C1 segment of cervical spinal cord (tissue), 14 donors: ENCODE measurements at places on chromosomes 6 and 20.

DNA sequence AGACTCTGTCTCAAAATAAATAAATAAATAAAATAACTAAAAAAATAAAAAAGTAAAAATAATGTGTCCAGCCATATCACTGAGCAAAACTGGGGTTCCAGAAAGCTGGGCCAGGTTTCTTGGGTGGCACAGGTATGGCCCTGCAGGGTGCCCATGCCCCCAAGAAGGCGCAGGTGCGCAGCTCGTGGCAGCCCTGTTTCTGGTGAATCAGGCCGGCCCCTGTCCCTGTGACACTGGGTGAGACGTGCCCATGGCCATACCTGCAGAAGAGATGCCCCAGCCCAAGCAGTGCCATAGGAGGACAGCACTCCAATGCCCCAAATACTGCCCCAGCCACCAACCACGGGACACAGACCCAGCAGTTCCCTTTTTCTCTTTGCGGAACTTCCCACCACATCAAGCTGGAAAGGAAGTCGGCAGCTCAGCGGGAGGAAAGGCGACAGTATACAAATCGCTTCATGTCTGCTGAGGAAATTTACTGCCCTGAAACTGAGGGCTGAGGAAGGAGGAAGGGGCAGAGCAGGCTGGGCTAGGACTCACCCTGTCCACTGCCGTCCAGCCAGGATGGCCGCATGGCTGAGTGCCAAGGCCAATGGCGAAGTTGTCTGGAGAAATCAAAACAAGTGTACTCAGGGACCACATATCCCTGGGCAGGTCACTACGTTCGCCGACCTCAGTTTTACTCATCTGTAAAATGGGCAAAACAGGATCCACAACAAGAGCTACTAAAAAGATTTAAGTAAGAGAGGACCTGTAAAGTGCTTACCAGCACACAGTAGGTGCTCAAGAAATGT is 55.4 kb downstream of the PREX1 start:
- peak; percentile 71 for DNase-seq

DNA sequence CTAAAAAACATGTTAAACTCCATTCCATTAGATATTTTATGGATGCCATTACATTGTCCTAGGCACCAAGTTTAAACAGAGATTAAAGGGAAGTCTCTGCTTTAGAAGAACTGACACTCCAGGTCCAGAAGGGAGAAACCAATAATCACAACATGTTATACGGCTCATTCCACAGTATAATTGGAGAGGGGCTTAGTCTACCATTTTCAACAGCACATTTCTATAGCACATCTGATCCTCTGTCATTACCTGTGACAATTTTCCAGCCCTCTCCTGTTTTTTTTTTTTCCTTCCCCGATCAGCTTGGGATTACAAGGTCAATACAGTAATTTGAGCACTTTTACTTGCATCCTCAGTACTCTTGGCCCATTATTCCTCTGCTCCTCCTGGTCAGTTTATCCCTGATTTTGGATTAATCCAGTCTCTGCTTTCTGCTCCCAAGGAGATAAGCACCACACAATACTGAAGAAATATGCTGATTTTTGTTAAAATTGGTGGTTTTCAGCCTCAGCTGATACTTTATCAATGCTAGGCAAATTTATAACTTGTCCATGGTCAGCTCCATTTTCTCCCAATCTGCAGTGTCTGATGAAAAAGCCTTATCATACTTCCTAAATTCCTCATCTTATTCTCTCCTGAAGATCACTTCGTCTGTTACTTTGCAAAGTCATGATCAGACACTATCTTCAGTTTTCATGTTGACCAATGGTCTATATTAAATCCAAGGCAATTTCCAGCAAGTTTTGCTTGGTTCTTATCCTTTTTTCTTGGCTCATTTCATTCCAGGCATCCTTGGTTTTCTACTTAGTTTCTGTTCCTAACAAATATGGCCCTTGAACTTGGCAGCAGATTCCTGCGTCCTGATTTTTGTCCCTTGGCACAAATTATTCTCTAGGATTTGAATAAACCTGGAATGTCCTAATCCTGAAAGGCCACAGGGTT is 30.8 kb upstream of the SYNCRIP start:
- DNase-seq: no peak

DNA sequence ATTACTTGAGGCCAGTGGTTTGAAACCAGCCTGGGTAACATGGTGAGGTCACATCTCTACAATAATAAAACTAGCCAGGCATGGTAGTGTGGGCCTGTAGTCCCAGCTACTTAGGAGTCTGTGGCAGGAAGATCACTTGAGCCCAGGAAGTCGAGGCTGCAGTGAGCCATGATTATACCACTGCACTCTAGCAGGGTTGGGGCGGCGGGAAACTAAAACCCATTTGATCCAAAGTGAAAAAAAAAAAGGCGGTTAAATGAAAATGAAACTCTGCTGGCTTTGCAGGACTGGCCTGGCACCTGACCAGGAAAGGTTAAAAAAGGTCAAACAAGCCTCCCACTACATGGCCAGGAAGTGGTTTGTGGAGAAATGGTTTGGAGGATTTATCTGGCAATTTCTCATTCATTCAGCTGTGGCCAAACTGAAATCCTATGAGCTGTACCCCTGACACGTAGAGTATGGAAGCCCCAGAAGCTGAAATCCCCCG is 36.6 kb downstream of the MTRES1 start:
- no peak for DNase-seq

- no peak for DNase-seq
Observed at GRCh38 chr6:157660414-157660813, 162.6 kb upstream of the SNX9 start.

- DNase-seq: no peak
Observed at GRCh38 chr6:33727932-33728331, 16.4 kb upstream of the UQCC2 start.

DNA sequence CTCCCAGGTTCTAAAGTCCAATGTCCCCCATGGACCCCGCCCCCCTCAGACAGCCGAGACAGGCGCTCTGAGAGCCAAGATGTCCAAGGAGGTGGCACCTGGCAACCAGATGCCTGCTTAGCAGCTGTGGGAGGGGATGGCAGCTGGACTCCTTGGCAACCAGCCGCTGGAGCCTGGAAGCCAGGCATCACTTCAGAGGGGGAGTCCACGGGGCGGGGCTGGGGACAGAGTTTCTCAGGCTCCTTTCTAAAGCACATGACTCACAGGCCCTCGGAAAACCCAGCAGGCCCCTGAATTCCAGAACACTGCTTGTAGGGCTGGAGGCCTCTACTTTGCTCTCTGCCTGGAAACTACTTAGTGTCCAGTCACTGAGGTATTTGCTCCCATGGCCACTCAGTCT is 51.5 kb downstream of the PREX1 start:
- DNase-seq: peak; percentile 41

GRCh38 chr6:152305672-152306071 is 331.5 kb downstream of the SYNE1 start:
- DNase-seq: no peak

DNA sequence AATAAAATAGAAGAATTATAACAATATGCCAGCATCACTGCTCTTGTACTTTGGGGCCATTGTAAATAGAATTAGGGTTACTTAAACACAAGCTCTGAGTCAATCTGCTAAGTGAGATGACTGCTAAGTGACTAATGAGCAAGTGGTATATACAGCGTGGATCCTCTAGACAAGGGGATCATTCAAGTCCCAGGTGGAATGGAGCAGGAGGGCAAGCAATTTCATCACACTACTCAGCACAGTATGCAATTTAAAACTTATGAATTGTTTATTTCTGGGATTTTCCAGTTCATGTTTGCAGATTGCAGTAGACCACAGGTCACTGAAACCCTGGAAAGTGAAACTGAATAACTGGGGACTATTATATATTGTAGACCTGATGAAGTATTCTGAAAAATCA is 235.3 kb downstream of the BTBD3 start:
- DNase-seq: no peak

- no peak for DNase-seq
Observed at GRCh38 chr6:133707456-133707855, 181.5 kb upstream of the TCF21 start.

DNA sequence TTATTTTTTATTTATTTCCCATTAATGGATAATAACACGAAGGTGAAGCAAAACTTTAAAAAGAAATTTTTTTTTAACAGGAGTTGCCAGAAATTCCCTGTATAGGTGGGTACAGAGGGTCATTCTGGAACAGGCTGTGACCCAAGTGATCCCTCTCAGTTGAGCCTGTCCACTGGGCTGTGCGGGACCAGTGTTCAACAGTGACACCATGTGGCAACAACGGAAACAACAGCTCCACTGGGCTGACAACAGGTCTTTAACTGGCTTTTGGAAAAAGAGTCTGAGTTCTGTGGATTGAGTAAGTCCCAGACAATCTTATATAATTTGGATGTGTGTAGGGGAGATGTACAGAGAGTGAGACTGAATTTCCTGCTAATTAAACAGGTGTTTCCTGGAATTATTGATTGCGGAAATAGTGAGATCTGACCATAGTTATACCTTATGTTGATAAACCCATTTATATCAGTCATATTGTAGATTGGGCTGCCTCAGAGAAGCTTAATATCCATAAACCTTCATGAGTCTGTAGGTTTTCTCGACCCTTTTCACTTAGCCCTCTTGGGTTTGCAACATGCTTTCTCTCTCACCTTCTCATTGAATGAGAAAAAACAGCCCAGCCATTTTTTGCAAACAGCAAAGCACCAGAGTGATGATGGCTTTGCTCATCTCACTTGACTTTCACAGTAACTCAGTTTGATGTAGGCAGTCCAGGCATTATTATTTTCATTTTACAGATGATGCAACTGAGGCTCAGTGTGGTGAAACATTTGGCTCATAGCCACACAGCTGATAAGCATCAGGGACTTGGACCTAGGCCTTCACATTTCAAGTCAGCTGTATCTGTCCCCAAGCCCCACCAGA is 17.5 kb downstream of the KIAA1755 start:
- no peak for DNase-seq

DNA sequence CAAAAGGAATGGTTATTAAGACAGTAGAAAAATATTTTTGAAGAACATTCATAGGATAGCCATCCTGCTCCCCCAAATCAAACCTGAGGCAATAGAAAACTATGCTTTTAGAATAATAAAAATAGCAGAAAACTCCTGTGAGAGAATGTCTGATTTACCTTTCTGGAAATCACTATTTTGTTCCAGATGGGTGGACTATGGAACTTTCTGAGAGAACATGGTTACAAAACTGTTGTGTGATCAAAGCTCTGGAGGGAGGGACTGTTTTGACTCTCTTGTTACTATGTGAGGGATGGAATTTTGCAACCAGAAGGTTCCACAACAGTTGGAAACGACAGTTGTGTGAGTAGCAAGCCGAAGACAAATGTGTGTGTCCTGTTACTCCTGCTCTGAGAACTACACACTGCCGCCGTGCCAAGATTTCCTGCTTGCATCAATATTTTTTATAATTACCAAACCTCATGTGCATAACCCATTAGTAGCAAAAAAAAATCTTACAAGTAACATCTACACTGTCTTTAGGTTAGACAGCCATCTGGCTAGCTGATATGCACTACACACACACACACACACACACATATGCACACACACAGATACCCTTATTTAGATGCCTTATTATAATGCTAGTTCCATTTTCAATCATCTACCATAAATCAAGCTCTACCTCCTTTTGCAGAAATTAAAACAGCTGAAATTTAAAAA is 11.0 kb upstream of the HIVEP1 start:
- no peak for DNase-seq

DNA sequence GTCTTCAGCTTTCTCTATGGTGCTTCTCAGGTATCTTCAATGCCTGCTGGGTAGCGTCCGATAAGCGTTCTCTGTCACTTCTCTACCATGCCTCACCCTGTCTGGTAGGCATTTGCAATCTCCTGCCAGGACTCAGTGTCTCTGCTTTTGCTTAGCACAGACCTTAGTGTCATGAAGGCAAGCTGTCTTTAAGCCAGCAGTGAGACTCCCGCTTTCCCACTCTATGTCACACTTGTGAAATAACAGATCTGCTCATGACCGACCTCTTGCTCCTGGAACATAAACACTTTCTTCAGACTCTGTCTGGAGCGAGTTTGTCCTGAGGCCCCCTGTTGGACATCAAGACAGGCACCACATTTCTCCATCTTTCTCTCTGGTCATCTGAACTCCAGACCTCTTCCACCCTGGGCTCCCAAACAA is 17.0 kb downstream of the ADGRB3 start:
- DNase-seq: no peak

- DNase-seq: no peak
Observed at GRCh38 chr20:7608250-7608649, 332.0 kb downstream of the HAO1 start.

DNA sequence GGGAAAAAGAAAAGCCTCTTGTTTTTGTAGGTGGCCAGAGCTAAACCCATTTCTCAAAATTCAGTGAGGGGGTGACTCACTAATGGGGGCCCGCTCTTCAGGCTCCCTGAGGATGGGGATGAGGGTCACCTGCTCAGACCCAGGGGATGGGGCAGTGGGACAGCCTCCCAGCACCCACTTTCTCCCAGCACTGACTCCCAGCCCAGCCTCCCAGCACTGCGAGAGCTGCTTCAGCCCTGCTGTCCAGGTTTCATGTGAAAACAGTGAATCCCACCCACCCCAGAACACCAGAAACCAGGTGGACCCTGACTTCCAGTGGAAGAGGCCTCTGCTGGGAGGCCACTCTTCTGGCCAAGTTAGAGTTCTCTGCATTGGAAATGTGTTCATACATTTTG is 362.6 kb downstream of the CDH4 start:
- DNase-seq: no peak

DNA sequence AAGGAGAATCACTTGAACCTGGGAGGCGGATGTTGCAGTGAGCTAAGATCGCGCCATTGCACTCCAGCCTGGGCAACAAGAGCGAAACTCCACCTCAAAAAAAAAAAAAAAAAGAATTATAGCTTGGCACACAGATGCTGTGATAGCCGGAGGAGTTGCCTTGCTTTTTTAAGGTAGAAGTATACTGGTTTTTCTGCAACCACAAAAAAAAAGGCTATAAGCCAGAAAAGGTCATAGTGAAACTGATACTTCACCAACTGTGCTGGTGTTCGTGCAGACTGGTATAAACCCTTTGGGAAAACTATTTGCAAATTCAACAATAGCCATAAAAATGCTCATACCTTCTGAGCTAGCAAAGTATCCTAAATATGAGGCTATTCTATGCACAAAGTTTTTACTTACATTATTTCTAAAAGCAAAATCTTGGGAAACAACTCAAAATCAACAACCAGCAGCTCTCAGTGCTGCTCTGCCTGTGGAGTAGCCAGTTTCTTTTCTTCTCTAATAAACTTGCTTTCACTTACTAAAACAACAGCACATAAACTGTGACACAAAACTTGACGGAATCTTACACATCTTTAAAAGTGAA is 44.0 kb downstream of the B4GALT5 start:
- DNase-seq: no peak

- DNase-seq: no peak
Observed at GRCh38 chr6:80622641-80623040, 516.2 kb downstream of the BCKDHB start.

- DNase-seq: no peak
Observed at GRCh38 chr20:11780765-11781369, 136.8 kb upstream of the BTBD3 start.

GRCh38 chr6:26020329-26021000 is 57.9 kb downstream of the TRIM38 start:
- peak; percentile 36 for DNase-seq

- DNase-seq: no peak
Observed at GRCh38 chr20:61555566-61555965, 303.5 kb downstream of the CDH4 start.

- no peak for DNase-seq
Observed at GRCh38 chr6:144395826-144396225, 110.7 kb downstream of the UTRN start.
